T-helper 2 cell (primary cell): ENCODE measurements at places on chromosomes 7 and 10.

DNA sequence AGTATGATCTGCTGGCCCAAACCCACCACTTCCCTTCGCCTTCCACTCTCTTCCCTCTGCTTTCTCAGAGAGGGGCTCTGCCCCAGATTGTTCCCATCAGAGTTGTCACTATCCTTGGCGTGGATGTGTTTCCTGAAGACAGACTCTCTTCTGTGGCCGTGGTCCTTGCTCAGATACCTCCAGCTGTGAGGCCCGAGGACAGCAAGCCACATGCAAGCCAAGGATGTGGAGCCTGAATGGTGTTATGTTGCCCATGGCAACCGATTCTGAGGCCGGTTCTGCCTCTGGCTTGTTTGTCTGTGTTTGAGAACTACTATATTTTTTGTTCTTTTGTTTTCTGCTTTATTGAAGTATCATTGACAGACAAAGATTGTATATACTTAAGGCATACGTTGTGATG, 247.4 kb upstream of the PODXL start:
- no peak for DNase-seq

DNA sequence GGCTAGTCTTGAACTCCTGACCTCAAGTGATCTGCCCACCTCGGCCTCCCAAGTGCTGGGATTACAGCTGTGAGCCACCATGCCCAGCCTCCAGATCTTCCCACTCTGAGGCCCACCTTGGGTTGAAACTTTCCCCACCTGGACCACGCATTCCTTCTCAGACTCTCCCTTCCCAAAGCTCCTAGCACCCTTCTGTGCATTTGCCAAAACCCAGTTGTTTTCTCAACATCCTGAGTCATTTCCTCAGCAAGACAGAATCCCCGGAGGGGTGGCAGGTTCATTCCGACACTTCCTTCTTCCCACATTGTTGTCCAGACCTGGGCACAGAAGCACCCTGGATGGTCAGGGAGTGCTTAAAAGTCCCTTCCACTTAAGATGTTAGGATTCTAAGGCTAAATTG, 28.9 kb downstream of the BAG3 start:
- no peak for DNase-seq

GRCh38 chr10:75602341-75602740, 170.9 kb downstream of the LRMDA start:
- DNase-seq: no peak

GRCh38 chr10:71392791-71393781, 3.6 kb upstream of the CDH23 start:
- DNase-seq: no peak

DNA sequence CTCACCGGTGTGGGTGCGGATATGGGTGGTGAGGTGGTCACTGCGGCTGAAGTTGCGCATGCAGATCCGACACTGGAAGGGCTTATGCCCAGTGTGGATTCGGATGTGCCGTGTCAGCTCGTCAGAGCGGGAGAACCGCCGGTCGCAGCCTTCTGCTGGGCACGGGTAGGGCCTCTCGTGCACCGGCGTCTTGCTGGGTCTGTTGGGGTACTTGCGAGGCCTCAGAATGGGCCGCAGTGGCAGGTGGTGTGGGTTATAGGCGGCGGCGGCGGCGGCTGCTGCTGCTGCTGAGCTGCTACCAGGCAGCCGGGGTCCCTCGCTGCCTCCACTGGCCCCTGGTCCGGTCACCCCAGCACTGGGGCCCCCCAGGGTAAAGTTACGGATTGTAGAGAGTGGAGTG, 2.7 kb downstream of the EGR2 start:
- no peak for DNase-seq

DNA sequence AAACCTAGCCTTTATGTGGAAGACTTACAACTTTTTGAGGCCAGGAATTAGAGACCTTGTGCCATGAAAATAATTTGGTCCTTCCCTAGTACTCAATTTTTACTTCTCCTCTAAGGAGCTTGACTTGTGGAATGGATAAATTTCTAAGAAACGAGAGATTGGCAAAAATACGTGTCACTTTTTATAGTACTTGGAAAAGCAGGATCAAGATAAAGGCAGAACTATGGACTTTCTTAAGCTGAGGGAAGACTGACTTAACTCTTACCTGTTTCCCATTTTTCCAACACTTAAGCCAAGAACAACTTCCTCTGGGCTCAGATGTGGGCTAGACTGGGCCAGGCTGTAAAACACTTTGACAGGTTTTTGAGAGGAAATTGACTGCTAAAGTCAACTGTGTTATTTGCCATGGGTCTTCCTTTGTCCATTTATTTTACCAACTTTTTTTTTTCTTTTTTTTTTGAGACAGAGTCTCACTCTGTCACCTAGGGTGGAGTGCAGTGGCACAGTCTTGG, 2.0 kb upstream of the WBP1L start:
- no peak for DNase-seq

DNA sequence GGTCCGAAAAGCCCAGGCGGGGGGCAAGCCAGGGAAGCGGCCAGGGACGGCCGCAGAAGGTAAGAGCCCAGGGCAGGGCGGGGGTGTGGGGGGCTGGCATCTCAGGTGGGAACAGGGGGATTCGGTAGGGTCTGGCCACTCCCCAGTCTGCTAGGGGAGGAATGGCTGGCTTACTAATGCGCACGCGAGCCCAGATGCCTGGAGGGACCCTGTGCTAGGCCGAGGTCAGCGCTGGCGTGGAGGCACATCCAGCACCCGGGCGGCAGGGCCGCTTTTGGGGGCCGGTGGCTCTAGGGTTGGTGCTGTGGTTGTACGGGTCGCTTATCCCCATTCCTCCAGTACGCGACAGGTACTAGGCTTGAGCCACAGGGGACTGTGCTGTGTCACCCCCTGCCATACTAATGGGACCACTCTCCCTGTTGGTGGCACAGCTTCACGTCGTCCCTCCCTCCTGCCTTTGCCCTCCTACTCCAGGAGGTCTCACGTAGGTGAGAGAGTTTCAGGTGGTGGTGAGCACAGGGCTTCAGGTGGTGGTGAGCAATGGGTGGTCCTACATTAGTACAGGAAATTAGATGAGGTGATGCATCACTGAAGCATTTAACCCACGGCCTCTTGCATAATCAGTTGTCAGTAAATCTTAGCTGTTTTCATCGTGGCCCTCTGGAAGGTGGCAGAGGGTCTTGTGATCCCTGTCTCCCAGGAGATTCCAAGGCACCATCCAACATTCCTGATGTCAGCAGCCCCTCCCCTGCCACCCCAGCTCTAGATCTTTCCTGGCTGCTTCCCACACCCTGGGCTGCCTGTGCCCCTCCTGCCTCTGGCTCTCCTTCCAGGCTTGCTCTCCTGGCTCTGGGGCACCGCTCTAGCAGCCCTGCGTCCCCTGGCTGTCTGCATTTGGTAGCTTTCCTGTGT, 971 bp downstream of the AEBP1 start:
- DNase-seq: no peak

DNA sequence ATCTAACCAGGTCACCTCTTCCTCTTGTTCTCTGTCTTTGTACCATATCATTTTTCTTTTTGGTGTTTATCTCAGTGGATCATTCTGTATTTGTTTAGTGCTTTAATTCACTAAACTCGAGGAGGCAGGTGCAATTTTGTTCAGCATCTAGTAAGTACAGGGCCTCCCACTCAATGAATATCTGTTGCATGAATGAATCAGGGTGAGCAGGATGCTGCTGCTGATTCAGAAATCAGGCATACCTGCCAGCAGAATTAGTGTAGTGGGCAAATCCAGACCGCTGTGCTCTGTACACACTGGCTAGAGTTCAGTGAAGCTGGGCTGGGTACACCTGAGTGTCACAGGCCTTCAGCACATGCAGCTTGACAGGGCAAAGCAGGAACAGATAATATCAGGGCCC, 511.9 kb downstream of the SUGCT start:
- no peak for DNase-seq

- DNase-seq: peak; percentile 11
These were observed 58.4 kb upstream of the MYO3A start for GRCh38 chr10:25875556-25876165.

DNA sequence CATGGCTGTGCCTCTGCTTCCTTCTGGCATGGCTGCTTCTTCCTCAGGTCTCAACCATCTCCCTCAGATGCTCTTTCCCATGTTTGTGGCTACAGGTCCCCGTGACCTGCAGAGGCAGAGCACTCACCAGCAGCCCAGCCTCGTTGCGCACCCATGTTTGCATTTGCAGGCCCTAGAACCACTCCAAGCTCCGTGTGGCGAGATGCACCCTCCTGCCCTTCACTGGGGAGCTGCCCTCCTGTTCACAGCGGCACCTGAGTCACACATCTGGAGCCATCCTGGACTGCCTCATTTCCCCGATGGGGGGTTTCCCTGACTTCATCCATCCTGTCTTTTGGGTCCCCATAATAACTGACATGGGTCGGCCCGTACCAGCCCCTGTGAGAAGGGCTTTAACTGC, 35.9 kb downstream of the EGFR start:
- DNase-seq: no peak

- DNase-seq: no peak
These were observed 104.2 kb downstream of the TEX36 start for GRCh38 chr10:125578658-125579315.

DNA sequence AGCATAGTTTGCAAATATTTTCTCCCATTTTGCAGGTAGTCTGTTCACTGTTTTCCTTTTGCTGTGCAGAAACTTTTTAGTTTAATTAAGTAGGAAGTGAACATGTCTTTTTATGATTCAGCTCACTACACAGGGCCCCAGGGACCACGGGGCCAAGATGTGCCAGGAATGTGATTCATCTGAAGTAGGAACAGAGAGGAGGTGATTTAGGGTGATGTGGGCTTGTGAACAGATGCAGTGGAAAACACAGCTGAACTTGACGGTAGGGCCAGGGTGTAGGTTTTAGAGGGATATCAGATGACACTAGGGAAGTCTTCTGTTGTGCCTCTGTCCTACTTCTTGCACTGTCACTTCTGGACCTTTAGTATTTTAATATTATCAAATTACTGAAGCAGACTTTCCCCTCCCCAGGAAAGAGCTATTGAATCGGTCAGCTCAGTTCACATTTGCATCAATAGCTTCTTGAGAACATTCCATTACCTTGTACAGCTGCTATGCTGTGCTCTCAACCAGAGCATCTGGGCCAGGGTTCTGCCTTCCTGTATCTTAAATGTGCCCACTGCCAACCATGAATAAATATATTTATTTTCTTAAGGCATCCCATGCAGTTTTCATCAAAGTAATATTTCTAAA, 96.9 kb downstream of the OSBPL3 start:
- DNase-seq: no peak

DNA sequence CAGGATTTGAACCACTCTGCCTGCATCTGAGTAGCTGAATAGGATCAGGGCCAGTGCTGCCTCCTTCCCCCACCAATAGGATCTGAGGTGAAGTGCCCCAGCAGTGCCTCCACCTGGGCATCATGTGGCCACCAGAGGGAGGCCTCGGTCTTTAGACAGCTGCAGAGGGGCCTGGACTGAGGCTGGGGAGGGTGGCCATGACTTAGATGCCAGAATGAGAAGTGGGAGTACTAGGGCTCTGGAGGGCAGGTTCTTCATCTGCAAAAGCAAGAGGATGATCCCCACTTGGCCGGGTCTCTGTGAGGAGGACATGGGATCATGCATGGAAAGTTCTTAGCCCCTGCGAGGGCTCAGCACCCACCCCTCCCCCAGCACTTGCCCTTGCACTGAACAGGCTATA, 56.9 kb downstream of the NEUROG3 start:
- peak; percentile 29 for DNase-seq

- DNase-seq: no peak
These were observed 30.3 kb downstream of the PLA2G12B start for GRCh38 chr10:72924351-72924750.

DNA sequence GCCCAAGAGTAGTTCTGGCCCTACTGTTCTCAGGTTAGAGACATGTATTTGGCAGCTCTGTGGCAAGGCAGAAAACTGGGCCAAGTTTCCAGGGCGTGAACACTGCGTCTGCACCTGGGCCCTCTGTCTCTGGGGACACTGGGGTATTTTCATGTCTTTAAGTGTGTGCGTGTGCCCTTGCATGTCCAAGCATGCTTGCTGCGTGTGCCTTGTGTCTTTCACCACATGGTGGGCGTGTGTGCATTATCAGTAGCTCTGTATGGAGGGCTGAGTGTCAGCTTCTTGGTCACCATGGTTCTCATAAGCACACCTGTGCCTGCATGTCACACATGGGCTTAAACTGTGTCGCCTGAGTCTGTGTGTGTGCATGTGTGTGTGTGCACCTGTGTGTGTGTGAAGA, 69.3 kb downstream of the HIPK2 start:
- no peak for DNase-seq

DNA sequence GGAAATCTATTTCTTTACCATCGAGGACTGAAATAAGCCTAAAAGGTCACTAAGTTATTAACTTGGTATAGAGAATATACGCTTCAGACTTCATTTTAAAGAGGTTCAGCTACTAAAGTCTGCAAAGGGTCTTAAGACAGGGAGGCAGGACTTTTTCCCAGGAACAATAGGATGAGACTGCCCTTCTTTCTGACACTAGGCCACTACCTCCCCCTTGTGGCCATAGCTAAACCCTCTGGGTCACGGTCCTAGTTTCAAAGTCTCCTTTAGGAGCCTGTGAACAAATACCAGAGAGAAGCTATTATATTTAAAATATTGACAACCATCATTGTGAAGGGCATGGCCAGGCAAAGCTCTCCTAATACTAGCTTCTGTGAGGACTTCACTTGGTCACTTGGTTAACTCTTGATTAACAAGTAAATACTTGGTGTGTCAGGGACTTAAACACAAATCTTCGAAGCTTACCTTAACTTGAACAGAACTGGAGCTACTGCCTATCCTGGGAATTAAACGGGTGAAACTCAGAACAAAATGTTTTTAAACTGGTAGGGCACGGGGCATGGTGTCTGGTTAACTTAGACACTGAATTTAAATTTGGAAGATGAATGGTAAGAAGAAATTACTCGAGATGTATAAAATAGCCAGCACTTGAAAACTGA, 75.6 kb downstream of the CCDC6 start:
- no peak for DNase-seq

DNA sequence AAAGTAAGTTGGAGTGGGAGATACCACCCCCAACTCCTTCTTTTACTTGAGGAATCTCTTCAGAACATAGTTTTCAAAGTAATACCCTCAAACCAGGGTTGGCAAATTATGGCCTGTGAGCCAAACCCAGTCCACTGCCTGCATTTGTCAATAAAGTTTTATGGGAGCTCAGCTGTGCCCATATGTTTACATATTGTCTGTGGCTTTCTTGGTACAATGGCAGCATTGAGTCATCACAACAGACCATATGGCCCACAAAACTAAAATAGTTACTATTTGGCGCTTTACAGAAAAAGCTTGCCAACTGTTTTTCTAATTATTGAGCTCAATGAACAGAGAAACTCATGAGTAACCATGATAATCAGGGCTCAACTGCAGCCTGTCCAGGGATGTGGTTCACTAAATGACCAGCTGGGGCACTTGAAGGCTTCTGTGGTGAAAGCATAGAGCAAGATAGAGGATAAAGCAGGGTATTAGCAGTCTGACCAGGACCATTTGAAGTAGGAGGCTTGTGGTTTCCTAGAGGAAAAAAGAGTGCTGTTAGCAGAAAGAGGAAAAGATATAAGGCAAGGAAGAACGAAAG, 196.0 kb upstream of the GRB10 start:
- no peak for DNase-seq
